ENCODE measurements at places on chromosomes 12 and 14.

- no peak for DNase-seq
Measured at GRCh38 chr12:130916241-130916911, 37.3 kb upstream of the ADGRD1 start.

DNA sequence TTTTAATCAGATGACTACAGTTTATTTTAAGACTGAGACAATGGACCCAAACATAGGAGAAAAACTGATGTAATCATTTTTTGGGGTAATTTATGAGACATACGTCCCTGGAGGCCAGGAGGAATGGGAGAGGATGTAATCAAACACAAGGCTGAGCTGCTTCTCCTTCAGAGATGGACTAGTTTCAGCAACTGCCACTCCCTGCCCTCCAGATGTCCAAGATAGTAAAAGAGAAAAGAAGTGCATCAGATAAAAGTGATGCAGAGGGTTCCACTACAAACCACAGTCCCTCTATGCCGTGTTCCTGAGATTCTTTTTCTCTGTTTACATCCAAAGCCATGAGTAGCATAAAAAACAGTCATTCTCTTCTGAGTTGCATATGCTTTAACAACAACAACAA, 101.1 kb downstream of the DACT1 start:
- no peak for DNase-seq

GRCh38 chr12:20616093-20616492, 79.0 kb upstream of the SLCO1C1 start:
- DNase-seq = no peak

DNA sequence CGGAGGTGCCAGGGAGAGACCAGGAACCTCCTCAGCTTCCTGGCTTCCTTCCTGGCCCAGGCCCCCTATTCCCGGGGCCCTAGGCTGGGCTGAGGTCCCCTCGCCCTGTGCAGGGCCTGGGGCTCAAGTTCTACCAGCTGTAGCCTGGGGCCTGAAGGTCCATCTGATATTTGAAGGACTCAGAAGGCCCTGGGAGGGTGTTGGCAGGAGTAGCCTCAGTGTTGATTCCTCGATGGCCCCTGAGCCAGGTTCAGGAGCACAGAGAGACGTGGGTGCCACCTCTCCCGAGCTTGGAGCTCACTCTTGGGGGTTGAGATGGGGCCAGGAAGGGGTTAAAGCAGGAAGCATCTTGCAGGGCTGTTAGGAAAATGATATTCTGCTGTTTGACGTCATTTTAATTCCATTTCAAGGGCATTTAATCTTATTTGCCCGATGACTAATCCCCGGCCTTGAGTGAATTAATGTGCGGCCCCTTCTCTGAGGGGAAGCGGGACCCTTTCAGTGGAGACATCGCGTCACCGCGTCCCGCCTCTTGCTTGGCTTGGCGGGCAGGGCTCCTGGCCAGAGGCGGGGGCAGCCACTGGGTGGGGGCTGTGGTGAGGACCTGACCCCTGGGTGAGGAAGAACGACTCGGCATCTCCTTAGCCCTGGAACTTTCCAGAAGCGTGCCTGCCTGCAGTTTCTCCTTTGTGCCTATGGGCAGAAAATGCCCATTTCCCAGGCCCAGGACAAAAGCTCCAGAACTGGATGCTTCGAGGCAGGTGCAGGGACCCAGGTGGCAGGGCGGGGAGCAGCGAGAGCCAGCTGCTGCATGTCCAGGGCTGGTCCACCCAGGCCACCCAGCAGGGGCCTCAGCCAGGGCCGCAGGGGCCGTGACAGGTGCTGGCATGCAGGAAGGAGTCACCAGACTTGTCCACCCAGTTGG, 158.3 kb downstream of the KIF26A start:
- DNase-seq = peak; percentile 31

GRCh38 chr14:72714094-72714493, 179.8 kb downstream of the DPF3 start:
- peak; percentile 58 for DNase-seq

GRCh38 chr12:42696406-42697149, 107.0 kb upstream of the PRICKLE1 start:
- no peak for DNase-seq

GRCh38 chr12:113298861-113299545, 35.9 kb downstream of the SLC8B1 start:
- no peak for DNase-seq

DNA sequence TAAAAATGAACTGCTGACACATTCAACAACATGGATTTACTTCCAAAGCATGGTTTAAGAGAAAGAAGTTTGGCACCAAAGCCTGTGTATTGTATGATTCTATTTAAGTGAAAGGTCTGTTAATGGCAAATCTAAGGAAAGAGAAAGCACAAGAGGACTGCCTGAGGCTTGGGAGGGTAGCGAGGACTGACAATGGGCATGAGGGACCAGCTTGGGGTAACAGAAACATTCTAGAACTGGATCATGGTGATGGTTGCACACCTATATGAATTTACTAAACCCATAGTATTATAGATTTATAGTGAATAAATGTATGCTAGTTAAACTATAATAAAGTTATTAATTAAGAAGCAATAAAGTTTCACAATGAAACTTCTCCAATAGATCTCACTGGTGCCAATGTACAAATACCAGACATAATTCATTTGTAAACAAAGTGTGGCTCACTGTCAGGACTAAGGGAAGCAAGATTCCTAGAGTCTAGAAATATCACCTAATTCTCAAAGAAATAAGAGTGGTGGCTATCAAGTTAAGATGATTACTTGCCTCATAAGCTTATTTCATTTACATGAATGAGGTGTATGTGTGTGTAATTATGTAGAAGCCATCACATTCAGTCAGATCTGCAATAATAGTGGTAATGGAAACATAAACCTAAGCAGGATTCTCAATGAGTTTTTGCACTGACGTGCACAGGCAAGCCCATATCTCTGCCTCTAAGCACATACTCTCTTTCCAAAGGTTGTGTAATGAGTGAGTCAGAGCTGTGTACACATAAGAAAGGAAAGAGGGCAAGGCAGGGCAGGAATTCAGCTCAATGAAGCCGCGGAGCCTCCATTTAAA, 353.4 kb downstream of the KCNH5 start:
- no peak for DNase-seq

GRCh38 chr12:49961111-49961922, at the start of gene AQP5:
TSS of gene AQP5 (plus strand) at chr12:49961872. CDS start at chr12:49962018, 146 bp downstream.
- no peak for DNase-seq

DNA sequence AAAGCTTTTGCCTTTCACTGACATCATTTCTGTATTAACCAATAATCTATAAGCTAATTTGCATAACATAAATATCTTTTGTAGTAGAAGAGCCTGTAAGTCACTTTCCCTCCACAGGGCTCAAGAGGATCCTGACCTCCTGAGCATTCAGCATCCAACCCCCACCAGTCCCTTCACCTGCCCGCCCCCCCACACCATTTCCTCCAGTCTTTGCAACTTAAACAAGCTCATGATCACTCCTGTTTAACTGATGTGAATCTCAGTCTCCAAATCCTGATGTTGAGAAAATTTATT, 12.0 kb upstream of the CRY1 start:
- no peak for DNase-seq

DNA sequence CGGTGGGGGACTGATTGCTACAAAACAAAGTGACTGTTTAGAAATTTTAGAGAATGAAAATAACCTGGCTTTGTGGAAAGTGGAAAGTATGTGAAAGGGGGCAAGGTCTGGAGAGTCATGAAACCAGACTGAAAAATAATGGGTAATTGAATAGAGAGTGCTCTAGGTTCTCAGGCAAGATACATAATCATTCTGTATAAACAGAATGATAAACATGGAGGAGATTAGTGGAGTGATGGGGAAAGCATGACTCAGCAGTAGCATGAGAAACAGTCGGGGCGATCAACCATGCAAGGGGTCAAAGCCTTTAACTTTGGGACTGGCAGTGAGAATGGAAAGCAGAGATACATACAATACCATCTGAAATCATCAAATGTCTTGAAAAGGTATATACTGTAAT, 332.5 kb downstream of the CCER1 start:
- no peak for DNase-seq

GRCh38 chr12:47935184-47935583, 28.2 kb upstream of the TMEM106C start:
- no peak for DNase-seq

DNA sequence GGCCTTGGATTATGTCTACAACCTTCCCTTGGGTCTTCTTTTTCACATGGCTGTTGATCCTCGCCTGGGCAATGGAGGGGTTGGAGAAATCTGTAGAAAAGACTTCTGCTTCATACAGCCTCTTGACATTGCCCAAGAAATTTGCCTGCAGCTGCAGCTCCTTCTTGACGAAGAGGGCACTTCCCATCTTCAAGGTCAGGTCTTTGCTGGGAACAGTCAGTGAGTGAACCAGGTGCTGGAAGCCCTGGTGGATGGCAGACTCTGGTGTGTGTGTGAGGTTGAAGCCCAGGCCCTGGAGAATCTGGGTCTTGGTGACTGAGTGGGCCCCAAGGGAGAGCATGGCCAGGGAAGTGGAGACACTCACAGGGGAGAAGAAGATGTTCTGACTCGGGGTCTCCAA, 6.7 kb downstream of the SERPINA9 start:
- DNase-seq = no peak

GRCh38 chr14:99141236-99141635, 130.8 kb downstream of the BCL11B start:
- DNase-seq = no peak

DNA sequence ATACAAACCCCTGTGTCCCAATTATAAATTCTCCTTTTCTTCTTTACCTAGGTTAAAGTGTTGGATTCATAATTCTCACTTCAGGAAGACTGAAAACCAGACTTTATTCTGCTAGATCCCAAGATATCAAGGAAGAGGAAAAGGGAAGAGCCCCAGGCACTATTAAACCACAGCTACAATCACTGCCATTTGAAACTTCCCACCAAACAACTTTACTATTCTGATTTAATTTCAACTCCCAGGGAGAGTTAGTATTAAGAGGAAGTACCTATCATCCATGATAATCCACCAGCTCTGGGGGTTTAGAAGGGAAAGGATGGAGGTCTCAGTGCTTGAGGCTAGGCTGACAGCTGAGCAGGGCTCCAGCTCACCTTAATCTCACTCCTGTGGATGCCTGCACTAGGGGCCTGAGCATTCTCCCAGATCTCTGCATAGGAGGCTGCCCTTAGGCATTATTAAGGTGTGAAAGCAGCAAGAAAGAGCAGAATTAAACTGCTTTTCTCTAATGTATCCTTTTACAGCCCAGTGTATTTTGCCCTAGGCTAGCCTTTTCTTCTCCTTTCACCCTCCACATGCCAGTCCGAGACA, 52.9 kb downstream of the MYF5 start:
- DNase-seq = no peak

DNA sequence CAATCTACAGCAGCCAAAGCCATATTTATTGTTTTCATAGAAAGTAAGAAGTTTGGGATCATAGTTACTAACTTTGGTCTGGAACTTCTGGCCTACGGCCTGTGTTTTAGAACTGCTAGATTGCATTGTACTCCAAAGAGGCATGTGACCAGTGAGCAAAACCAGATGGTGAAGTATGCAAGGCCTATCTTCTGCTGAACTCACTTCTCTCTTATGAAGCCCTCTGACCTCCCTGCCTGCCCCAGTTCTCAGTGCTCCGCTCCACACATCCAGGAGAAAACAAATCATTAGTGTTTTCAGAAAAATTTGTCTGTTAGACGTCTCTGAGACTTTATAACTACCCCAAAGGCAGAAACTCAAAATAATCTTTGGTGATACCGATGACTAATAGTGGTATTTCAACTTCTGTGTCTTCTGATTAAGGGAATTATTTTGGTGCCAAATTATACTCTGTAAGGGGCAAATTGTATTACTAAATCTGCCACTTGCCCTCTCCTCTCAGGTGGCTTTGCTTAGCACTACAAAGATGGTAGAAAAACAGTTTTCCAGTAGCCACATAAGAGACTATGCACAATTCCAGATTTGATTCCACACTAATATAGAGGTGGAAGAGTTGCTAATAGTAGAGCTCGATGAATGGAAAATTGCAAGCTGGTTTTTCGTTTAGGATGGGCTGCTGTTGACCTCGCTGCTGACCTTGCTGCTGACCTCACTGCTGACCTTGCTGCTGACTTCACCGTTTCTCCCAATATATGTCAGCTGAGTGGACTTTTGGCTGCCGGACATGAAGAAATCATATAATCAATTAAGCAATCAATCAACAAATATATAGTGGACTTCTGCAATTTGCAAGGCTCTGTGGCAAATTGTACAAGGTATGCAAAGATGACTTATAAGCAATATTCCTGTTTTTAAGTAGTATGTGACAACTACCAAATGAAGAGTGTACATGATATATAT, 147.5 kb downstream of the KITLG start:
- no peak for DNase-seq

- no peak for DNase-seq
Measured at GRCh38 chr12:24352363-24352762, 402.9 kb upstream of the SOX5 start.

DNA sequence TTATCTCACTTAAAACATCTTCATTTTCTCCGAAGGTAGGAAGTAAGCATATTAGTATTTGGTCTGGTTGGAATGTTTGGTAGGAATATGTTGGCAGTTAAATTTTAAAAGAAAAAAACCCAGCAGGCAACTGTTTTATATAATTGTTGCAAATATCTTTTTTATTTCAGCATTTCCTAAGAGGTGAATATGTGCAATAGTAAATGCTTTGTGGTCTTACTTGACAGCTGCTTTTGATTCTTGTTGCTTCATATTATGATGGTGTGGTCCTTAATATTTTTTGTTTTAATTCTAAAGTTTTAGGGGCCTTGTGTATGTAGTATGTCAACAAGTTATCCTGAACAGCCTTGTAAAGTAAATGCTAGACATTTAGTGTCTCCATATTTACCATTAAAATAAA, 6.3 kb downstream of the TRAFD1 start:
- no peak for DNase-seq

DNA sequence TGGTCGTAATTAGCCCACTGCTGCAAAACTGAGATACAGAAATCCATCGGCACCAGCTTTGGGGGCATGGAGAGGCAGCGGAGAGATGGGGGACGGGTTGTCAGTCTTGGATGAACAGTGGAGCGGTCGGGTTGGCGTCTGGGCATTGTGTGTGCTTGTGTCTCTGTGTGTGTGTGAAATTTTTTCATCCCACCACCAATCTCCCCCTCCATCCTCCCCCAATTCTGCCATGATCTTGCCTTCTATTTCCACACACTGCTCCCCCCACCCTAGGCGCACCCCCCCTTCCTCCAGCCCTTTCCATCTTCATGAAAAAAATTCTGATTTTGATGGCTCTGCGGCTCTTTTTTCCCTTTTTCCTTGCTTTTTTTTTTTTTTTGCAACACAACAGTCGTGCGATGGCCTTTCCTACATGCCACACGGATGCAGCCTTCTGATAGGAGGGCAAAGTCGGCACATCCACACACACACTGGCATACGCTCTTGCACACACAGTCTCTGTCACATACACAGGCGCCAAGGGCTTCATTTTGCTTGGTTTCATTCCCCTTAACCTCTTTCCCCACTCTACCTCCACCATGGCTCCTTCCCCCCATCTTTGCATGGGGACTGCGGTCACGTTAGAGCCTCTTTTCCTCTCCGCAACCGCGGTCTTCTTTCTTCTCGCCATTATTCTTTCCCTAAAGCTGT, 3.3 kb downstream of the NRXN3 start:
- DNase-seq = no peak

DNA sequence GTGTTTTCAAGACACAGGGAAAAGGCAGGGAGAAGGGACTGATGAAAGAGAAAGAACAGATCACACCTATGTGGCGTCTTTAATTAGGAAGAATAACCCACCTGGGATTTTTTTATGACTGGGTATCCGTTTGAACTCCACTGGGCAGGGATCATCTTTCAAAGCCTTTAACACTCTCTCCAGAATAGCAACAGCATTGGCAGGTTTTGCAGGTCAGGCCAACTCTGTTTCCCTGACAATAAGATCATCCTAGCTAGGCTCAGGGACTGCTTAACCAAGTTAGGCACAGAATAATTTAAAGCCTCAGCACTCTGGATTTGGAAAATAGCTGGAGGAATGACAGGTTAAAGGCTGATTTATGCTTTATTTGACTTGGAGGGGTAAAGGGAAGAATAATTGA, 117.6 kb downstream of the SUDS3 start:
- DNase-seq = no peak

All from CD8-positive, alpha-beta memory T cell (primary cell).